Natural killer cell (primary cell): ENCODE measurements at places on chromosomes 2 and 18.

DNA sequence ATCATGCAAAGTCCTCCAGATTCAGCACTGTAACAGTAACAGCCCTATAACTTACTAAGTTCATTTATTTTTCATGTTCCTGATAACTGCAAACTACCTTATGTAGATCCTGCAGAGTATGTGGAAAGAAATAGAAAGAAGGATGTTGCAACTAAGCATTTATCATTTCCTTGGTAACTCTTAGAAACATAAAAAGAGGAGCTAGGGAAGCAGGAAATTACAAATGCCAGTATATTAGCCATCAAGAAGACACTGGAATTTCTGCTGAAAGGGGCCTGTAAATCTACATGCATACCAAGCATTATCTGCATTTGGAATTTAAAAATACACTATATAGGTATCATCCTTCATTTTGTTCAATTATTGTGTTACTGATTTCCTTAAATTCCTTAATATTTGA is 66.8 kb downstream of the PDE11A start:
- DNase-seq: no peak

GRCh38 chr18:74832999-74833398 is 235.3 kb downstream of the ZNF407 start:
- no peak for DNase-seq

DNA sequence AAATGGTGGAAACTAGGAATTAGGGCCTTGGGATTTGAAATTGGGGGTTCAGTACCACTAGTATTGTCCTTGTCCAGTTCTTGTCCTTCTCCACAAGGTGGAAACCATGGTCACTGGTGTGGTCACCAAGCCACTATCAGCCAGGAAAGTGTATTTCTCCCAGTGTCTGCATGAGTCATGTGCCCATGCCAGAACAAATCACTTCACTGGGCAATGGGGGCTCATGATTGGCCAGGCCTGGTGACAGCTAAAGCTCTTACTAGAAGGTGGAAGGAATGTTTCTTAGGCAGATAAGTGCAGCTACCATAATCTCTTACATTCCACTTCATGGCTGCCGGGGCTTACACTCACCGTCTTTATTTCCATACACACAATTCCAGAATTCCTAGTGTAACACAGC is 124.8 kb upstream of the TACR1 start:
- DNase-seq: no peak

GRCh38 chr2:11404376-11405073 is 60.1 kb upstream of the ROCK2 start:
- no peak for DNase-seq

DNA sequence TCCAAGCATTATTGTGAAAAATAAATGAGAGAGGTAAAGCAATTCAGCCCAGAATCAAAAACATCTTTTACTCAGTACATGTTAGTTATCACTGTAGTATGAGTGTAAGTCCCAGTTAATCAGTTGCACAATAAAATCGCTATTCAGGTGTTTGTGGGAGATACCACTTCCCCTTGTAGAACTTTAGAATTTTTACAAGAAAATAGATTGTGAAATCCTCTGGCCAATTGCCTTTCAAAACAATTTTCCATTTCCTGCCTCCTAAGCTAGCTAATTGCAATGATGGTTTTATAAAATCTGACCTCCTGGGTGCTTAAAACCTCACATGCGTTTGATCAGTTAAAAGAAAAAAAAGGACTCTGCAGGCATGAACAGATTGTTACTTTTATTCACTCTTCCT is 332.5 kb downstream of the PID1 start:
- DNase-seq: no peak

DNA sequence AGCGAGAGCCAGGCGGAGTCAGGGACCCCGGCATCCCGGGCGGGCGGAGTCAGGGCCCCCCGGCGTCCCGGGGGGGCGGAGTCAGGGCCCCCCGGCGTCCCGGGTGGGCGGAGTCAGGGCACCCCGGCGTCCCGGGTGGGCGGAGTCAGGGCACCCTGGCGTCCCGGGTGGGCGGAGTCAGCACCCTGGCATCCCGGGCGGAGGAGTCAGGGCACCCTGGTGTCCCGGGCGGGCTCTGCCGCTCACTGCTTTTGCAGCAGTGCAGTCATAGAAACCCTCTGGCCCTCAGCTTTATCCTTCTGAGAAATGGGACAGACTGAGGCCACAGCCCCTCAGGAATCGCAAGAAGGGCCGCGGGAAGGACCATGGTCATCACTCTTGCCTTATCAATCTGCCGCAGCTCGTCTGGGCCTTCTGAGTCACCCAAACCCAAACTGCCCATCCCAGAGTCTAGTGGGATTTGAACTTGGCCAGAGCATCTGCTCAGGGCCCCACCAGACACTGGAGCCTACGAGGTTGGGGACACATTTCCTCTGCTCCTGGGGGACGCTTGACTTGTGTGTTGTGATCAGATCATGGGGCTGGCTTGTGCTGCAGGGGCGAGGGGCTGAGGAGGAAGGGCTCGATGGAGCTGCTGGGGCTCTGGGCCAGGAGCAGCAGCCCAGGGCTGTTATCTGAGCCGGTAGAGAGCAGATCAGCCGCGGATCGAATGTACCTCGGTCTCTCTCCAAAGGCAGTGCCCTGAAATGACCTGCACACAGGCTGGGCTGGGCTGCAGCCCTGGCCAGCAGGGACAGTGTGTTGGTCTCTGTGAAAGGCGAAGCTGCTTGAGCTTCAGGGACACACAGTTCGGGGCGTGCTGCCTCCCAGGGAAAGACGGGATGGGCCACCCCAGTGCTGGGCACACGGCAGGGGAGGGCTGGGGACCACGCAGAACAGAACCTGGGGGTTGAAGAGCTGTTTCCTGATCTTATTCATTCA is 290.1 kb upstream of the HDAC4 start:
- no peak for DNase-seq

DNA sequence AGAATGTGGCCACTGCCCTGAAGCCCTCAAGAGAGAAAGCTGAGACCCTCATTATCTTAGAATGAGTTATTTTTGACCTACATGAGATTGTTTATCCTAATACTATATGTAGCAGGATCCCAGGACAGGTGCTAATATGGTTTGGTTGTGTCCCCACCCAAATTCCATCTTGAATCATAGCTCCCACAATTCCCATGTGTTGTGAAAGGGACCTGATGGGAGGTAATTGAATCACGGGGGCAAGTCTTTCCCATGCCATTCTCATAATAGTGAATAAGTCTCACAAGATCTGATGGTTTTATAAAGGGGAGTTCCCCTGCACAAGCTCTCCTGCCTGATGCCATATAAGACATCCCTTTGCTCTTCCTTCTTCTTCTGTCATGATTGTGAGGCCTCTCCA is 76.8 kb downstream of the CCBE1 start:
- DNase-seq: no peak

DNA sequence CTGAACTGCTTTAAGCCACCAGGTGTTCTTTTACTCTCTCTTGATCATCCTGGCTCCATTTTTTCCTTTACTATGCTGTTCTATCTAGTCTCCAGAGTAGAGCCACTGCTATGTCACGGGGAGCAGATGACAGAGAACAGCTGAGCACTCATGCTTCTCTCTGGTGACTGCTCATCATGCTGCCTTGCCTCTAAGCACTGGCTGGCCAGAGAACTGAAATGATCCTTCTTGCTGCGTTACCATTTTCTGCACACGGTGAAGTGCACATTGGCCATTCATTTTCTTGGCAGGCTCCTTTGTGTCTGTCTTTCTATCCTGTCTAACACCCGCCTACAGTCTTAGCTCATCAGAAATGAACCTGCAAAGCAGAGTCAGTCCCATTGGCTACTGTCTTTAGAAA is 86.0 kb downstream of the KCTD1 start:
- DNase-seq: no peak

DNA sequence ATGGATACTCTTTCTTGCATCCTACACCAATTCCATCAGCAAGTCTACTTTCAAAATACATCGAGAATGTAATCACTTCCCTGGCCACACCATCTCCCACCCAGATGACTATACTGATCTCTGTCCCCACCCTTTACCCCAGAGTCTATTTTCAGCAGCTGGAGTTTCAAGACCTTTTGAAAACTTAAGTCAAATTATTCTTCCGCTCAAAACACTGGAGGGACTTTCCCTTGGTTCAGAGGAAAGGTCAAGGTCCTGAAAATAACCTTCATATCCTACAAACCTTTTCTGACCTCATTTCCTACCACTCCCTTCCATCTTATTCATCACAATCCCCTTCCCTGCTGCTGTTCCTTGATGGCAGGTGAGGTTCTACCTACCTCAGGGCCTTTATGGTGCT is 58.8 kb upstream of the LYPD6 start:
- DNase-seq: no peak

GRCh38 chr2:173851141-173851641 is 114.0 kb downstream of the SP3 start:
- DNase-seq: no peak

- no peak for DNase-seq
These were observed 53.6 kb downstream of the EIPR1 start for GRCh38 chr2:3324036-3324386.

DNA sequence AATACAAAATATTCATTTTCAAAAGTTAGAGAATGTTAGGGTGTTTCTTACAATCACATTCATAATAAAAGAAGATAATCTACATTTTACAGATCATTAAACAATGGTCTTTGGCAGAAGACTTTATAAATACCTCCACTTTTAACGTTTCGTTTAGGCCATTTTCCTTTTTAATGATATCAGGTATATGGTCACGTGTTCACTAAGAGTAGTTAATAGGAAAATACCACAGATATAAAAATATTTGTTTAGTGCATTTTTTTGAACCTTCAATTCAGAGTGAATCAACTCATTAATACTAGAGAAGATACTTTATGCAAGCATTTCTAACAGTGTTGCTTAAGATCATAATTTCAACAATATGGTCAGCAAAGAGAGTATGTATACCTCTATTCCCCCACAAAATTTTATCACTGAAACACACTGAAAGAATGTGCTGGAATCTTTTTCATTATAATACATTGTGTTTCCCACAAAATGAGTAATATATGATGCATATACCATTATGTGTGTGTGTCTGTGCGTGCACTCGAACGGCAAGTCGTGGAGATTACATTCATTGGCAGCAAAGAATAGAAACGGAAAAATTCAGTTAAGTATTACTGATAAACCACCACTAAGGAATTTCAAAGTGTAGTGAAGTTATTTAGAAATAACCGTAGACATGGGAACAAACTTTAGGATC is 319.9 kb upstream of the THUMPD2 start:
- no peak for DNase-seq

GRCh38 chr2:177183860-177184259 is 28.7 kb upstream of the HNRNPA3 start:
- no peak for DNase-seq

- no peak for DNase-seq
These were observed 136.4 kb downstream of the INHBB start for GRCh38 chr2:120482334-120482733.

- DNase-seq: no peak
These were observed 875.5 kb upstream of the FAM98A start for GRCh38 chr2:34474646-34475045.

DNA sequence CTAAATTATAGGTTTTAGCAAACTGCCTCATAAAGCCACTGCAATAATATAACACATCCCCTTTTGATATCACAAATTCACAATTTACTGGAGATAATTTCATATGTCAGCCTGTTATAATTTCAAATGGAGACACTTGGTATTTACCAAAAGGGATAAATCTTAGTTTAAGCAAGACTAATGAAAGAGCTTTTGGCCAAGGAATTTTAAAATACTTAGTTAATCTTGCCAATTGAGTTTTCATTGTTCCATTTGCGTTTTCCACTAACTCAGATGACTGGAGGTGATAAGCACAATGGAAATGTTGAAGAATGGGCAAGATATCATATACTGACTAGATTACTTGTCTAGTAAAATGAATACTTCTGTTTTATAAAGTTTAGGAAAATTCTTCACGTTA is 379.3 kb upstream of the SYT4 start:
- DNase-seq: no peak

- no peak for DNase-seq
These were observed 903.3 kb upstream of the KLHL29 start for GRCh38 chr2:22481486-22482259.

DNA sequence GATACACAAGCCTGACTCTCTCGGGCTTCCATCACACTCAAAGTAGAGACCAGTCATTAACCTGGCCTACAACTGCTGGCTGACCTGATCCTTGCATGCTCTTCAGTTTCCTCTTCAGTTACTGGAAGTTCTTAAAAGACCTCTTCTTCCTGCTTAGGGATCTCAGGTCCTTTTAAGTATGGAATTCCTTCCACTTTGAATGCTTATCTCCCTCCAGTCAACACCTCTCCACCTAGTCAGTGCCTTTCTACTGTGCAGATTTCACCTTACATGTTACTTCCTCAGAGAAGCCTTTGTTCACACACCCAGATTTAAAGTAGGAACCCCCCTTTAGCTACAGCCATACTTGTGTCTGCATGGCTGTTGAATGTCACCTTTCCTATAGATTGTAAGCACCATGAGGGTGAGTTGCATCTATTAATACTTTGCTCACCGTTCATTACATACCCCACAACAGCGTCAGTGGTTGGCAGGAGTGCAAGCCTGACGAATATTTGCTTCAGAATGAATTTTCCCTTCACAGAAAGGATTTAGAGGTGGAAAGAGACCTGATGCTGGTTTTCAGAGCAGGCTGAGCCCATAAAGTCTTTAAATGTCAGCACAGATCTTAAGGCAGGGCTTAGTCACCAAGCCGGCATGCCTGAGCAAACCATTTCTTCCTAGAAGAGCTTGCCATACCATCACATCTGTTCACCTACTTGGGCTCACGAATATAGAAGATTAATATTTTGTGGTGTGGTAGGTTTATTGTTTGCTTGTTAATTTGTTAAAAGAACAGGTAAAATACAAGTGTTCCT is 90.1 kb downstream of the ACVR1 start:
- DNase-seq: no peak

DNA sequence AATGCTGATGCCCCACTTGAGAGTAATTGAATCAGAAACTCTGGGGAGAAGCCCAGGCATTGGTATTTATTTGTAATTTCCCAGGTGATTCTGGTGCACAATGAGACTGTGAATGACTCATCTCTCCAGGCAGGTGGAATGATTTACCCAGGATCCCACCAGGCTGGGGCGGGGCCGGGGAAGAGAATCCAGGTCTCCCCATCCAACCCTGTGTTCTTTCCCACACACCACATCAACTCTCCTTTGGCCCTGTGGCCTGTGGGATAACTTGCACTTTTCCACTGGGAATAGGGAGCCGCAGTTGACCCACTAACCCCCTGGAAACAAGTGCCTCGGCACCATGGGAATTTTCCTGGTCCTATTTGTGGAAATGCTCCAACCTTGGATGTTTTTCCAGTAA is 409.8 kb downstream of the ZNF521 start:
- DNase-seq: no peak

DNA sequence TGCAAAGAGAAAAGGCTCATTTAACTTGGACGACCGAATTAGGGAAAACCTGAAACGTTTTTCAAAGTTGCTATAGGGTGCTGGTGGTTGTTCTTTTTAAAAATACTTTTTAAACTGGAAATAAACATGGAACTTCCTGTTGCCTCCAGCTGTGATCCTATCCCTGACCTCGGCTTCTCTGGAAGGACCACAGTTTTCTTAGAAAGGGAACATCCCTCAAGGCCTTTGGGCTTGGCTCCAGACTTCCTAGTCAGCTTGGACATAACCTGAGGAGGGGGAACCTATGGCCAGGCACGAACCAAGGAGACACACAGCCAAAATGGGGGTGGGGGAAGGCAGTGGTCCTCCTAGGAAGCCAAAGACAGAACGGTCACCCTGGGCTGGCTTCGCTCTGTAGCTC is 57.7 kb downstream of the CENPO start:
- no peak for DNase-seq
